ENCODE measurements at places on chromosomes 12 and 14.

DNA sequence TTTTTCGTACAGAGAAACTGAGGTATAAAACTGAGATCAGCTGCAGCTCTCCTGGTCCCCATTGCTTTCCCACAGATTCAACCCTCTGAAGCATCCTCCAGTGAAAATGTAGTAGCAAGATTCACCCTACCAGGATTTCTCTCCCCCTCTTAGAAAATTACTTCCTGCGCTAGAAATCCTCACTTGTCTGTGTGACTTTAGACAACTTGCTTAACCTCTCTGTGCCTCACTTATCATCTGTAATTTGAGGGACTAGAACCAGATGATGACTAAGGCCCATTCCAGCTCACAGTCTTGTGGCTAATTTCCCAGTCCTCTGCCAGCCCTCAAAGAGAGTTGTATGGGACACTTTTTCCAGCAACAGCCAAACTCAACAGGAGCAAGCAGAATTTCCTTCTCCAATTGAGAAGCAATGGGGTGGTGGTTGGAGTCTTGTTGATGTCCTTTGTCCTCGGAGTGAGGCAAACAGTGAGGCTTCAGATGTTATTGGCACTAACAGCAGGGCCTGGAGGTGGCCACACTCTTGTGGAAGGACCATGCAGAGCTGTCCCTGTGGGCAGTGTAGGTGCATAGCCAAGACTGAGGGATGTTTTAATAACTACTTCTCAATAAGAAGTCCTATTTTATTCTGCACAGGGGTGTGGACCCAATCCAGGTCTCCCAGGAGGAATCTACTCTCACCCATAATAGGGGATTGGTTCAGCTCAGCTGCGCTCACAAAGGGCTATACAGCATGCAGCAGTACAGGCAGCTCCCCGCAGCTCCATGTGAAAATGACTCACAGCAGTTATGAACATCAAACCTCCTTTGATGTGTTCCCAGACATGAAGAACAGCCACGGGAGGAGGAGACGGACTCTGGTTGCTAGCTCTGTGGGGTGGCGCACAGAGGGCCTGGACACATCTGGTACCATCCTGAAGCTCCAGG lies 200.1 kb downstream of the DAD1 start:
- no peak for DNase-seq

GRCh38 chr12:92871116-92871515 lies 58.0 kb downstream of the EEA1 start:
- no peak for DNase-seq

GRCh38 chr12:132014092-132014914 lies 64.6 kb downstream of the EP400 start:
- no peak for DNase-seq

- no peak for DNase-seq
These were observed 556.5 kb downstream of the LRFN5 start for GRCh38 chr14:42163136-42163535.

DNA sequence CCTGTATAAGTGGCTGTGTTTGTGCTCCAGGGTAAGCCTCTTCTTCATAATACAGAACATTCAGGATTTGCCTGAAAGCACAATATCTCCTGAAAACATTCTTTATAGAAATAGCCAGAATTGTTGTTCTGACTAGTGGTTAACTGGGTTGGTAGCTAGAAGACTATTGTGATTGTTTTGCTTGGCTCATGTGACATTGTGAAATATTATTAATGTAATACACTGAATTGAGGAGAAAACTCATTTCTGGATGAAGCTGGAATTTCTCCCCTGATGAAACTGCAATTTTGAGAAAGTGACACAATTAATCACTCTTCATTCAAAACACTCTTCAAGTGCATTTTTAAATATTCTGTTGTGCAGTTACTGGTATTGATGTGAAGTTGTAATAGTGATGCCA lies 172.3 kb upstream of the PTPRQ start:
- no peak for DNase-seq

GRCh38 chr12:49533331-49533730 lies 5.5 kb upstream of the KCNH3 start:
- peak; percentile 15 for DNase-seq

GRCh38 chr12:67890726-67891258 lies 98.5 kb upstream of the IFNG-AS1 start:
- DNase-seq, result no peak

DNA sequence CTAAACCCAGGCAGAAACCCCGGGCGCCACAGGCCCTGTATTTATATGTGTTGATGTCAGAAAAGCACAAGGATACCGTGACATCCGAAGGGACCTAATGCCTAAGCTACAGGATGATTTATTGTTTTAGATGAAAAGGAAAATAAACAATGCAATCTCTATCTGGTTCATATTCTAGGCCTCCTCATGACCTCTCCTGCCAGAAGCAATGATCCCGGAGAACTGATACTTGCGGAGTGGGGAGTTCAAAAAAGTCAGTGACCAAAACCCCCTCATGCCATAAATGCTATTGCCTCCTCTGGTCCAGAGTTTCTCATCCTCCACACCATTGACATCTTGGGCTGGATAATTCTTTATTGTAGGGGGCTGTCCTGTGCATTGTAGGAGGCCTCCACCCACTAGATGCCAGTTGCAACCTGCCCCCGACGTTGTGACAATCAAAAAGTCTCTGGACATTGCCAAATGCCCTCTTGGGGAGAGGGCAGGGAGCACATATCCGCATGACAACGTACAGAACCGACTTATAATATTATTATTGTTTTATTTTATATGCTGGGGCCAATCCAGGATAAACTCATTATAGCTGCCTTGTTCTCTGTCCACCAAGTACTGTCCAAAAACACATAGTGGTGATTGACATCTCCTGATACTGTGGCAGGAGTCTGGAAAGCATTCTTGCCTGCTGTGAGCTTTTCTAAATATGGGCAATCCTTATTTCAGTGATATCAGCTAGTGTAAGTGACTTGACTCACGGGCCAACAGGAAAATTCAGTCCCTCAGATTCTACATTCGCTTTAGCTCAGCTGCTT lies 1.1 kb upstream of the CSRP2 start:
- no peak for DNase-seq

- no peak for DNase-seq
These were observed 27.5 kb upstream of the OAS1 start for GRCh38 chr12:112879191-112879705.

GRCh38 chr12:32420356-32420755 lies 21.0 kb downstream of the FGD4 start:
- DNase-seq, result no peak

- DNase-seq, result no peak
These were observed 14.8 kb upstream of the APOF start for GRCh38 chr12:56377310-56377988.

DNA sequence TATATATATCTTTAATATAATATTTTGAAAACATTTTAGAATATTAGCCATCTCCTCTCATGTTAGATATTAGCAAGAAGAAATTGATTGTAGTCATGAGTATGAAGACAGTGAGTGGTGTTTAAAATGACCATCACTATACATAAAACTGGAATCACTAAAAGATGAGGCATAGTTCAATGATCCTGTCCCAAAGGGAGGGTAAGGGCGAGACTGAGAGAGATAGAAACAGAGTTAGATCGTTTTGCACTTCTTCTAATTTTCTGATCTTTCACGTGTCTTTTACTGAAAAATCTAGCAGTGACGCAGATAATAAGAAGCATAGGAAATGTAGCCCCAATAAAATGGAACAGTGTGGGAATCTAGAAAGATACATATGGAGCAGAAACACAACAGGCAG lies 627.4 kb downstream of the SLC16A7 start:
- no peak for DNase-seq

- no peak for DNase-seq
These were observed 75.2 kb downstream of the CMAS start for GRCh38 chr12:22121224-22121623.

DNA sequence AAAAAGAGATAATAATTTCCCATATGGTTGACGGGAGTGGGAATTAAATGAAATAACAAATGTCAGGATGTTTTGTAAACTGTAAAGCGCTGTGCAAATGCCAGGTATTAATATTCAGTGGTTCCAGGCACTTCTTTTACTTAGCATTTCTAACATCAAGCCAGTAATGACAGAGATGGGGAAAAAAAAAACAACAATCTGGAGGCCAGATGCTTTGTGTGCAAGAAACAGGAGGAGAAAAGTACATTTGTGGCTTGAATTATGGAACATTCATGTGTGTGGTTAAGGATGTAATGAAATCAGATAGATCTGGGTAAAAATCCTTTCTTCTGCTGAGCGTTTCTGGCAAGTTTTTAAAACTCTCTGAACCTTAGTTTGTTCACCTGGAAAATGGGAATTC lies 509.6 kb downstream of the FUT8 start:
- DNase-seq, result no peak

DNA sequence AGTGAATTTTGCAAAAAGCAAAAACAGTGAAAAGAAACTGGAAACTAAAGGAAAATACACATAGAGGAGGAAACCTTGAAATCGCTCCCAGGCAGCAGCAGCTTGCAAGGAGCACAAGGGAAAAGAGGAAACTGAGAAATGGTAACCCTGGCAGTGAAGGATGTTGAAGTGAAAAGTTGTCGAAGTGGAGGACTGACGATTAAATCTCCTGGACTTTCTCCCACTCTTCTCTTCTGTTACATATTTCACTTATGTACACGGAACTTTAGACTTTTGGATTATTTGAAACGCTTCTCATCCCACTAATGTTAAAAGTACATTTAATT lies 388.8 kb upstream of the USP15 start:
- no peak for DNase-seq

DNA sequence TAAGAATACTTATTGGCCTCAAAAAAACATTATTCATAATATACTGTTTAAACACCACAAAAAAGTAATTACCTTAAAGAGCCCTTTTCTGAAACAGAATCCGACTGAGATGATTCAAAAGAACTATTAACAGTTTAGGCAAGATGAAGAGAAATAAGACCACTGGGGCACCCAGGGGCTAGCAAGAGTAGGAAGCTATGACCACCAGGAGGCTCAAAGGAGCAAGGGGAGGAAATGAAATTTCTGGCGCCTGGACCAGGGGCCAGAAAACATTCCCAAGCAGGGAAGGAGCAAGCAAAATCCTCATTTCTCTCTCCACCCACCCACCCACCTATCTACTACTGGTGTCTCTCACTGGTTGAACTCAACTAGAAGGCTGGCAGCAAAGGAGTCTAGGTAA lies 6.3 kb upstream of the DCAF4 start:
- DNase-seq, result no peak

- no peak for DNase-seq
These were observed 379.8 kb upstream of the PRICKLE1 start for GRCh38 chr12:42969355-42969754.

All from NCI-H2081 (cell line).